ENCODE measurements at places on chromosomes 11 and 22.

GRCh38 chr11:116651098-116651736 is 121.6 kb downstream of the BUD13 start:
- no peak for DNase-seq

DNA sequence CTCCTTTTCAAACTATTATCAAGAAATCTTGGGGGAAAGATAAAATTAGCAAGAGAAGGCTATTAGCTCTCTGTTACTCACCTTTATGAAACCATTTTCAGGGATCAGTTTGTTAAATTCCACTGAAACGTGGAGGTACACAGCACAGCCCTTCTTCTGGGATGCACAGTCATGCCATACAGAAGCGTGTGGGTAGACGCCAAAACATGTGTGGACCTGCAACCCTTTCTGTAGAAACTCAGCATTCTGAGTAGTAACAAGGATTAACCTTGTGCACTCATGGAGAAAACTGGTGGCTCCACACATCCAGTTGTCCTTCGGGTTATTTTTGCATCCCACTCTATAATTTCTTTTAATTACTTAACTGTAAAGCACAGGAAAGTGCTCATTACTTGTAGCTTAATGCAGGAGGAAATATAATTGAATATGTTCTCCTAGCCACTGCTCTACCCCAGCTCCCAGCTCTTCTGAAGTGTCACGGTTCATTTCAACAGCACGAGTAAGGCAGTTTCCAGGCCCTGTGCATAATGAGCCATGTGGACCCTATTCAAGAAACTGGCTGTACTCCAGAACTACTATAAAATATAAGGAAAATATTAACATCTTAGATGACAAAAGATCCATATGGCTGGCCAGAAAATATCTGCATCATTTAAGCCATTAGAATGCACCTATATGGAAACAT is 26.1 kb downstream of the BDNF start:
- DNase-seq = no peak

- DNase-seq = no peak
Observed at GRCh38 chr11:16149476-16149875, 206.9 kb downstream of the SOX6 start.

- no peak for DNase-seq
Observed at GRCh38 chr11:35893796-35894475, 49.9 kb upstream of the LDLRAD3 start.

GRCh38 chr11:78450866-78451265 is 33.2 kb upstream of the GAB2 start:
- no peak for DNase-seq

DNA sequence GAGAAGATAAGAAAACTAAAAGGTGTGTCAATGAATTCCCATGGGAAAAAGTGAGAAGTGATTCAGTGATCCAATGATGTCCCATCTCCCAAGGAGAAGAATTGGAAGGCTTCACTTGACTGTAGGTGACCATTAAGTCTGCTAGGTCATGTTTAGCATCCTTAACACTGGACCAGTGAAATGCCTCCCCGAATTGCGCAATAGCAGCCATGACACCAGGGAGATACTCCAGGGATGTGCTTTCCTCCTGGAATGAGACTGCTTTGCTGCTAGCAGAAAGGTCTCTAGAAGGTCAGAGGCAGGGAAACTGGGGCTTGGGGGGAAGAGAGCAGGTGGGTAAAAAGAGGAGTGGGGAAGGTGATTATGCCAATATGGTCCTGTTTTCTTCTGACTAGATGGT is 364.3 kb downstream of the OPCML start:
- no peak for DNase-seq

DNA sequence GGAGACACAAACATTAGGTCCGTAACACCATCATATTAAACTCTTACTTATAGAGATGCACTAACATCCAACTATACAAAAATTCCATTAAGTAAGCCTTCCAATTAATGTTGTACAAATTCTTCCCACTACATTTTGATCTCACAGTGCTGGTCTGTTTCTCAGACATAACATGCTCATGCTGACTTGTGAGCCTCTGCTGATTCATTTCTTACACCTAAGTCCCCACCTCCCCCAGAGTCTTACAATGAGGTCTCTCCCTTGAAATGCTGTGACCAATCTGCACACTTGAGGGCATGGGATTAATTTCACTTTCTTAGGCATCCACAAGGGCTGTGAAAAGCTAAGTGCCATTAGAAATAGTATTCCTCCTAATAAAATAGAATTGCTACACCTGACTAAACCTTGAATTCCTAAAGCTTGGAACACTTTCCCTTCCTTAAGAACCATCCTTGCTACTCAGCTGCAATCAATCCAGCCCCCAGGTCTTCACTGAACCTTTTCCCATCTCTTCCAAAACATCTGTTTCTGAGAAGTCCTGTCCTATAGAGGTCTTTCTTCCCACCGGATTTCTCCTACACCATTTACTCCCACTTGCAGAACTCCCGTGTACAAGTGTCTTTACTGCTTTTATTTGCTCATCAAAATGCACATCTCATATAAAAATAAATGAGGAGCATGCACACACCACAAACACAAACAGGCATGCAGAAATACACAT is 2.0 kb downstream of the HBG1 start:
- no peak for DNase-seq

GRCh38 chr22:25780673-25781072 is 38.7 kb downstream of the MYO18B start:
- DNase-seq = no peak

DNA sequence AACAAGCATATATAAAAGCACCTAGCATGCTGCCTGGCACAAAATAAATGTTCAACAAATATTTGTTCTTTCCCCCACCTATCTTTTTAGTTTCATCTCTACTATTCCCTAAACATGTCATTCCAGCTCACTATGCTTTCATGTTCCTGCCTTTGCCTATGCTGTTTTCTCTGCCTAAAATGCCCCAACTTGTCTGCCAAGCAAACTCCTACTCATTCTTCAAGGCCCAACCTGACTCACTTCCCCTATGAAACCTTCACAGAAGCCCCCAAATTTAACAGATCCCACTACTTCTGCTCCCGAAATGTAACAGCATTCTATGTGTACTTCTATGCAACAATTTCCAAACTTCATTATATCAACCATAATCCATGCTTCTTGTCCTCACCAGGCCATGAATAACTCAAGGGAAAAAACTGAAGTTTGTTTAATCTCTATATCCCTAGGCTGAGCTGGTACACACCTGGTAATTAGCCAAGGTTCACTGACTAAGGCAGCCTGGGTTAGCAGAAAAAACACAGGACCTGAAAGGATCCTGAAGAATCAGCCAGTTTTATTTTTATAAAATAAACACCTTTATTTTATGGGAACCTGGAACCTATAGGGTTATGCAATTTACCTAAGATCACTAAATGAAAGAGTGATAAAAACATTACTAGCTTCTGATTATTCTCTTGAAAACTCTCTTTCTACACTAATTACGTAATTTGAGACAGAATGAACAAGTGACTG is 72.2 kb downstream of the PAK1 start:
- no peak for DNase-seq

DNA sequence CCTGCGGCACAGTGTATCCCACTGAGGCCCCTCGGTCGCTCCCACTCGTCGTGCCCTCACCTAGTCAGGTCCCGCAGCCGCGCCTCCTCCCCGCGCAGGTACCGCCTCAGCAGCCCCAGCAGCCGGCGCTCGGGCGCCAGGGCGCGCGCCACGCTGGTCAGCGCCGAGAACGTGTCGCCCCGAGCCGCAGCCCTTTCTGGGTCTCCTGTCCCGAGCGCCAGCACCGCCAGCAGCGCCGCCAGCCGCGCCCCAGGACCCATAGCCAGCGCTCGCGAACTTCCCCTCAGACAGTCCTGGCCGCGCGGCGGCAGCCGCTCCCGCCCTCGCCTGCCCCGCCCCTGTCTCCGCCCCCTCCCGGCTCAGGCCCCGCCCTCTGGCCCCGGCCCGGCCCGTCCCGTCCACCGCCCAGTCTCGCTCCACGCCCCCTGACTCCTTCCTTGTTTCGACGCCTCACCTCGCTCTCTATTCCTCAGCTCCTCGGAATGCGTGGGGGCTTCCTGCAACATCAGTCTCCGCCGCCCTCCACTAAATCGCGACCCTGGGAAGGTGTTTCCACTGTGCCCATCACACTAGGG is at the start of gene P4HA3:
TSS of gene P4HA3 (minus strand) at position 289 of the 575 bp plus-strand sequence. CDS start at position 260, 29 bp downstream.
- peak; percentile 49 for DNase-seq

DNA sequence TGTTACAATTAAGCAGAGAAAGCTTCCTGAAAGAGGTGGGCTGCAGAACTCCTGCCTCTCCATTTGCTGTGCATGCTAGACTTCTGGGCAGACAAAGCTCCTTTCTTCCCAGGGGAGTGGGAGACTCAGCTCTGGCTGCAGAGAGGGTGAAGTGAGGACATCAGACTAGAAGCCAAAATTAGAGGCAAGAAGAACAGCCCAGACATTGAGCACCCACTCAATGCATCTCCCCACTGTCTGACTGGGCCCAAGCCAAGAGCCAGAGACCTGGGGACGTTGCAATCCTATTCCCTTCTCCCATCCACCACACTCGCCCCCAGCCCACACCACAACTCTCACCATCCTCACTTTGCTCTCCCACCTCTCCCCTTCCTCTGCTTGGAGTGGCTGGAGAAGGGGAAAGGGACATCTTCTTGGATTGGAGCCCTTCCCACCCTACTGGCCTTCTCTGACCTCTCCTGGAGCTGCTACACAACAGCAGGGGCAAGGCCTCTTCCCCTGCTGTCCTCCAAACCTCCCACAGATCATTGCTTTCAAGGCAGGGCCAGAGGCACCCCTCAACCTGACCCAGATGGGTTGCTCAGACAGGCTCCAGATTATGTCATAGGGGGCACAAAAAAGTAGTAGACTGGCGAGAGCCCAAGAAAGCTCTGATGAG is 477.7 kb upstream of the CADM1 start:
- no peak for DNase-seq
